NCI-H510A (cell line): ENCODE measurements at places on chromosomes 6 and 20.

- DNase-seq = no peak
Measured at GRCh38 chr6:45422503-45423110, 44.9 kb upstream of the SUPT3H start.

DNA sequence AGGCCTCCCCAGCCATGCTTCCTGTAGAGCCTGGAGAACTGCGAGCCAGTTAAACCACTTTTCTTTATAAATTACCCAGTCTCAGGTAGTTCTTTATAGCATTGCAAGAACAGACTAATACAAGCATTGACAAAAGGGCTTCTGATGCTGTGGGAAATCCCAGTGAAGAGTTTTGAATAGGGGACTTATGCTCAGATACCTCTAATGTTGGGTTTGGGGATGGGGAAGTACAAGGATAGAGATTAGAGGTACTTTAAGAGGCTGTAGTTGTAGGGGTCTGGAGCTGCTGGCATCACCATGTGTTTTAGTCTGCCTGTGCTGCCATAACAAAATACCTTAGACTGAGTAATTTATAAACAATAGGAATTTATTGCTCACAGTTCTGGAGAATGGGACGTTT lies 8.8 kb downstream of the SLX4IP start:
- no peak for DNase-seq

DNA sequence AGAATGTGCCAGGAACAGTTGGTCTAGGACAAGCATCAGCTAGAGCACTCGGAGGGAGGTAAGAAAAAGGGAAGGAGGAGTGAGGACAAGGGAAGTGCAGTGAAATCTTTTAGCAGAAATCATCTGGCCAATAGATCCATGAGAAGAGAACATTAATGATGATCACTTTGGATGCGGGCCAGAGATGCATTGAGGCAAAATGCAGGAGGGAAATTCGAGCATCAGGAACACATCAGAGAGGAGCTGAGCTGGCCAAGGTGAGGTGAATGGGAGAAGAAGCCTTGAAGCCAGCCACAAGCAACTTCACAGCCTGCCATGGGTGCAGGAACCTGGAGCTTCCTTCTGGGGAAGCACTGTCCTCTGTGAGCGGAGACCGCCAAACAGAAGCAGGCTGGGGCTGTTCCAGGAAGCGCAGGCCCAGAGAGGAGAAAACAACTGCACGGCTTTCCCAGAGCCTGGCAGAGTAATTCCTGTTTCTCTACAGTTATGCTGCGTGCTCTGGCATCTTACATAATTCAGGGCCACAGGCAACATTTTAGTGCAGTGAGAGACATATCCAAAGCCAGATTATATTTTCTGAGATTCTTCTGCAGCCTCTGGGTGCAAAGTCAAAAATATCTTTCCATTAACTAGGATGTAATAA lies 143.8 kb downstream of the F13A1 start:
- no peak for DNase-seq

DNA sequence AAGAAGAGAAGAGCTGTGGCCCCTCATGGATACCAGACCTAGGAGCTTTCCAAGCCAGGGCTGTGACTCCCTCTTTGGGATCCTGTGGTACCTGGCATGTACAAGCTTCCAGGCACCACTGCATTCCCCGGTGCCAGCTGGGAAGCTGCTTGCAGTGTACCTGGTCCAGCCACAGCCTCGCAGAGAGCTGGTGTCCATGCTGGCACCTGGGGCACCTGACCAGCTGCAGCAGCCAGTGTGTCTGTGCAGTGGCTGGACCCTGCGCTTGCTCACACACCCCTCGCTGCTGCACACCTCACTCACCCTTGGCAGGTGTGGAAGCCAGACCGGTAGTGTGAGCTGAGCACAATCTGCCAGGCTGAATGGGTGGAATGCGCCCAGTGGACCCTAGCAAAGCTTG lies 190.9 kb upstream of the MAN1A1 start:
- no peak for DNase-seq

- DNase-seq = no peak
Measured at GRCh38 chr20:34538671-34539123, 19.8 kb upstream of the MAP1LC3A start.

- DNase-seq = no peak
Measured at GRCh38 chr20:13396826-13397225, 175.8 kb downstream of the ISM1 start.

DNA sequence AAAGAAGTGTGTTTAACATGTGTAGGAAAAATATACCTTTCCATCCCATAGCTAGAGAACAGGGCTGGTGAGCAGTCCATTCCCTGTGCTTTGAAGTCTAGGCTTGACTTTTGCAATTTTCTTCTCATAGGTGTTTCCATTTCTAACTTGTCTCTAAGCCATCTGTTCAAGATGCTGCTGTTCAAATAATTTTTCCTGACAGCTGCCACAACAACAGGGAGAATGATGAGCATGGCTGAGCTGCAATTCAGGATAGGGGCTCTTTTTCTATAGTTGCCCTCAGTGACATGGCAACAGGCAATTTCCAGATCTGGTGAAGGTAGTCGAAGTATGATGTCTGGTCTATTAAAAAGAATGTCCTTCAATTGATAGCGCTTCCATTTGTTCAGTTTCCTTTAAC lies 103.0 kb upstream of the HS3ST5 start:
- DNase-seq = no peak

- DNase-seq = no peak
Measured at GRCh38 chr20:63433756-63434531, 38.5 kb downstream of the KCNQ2 start.

GRCh38 chr20:34506480-34506879 lies 9.7 kb upstream of the DYNLRB1 start:
- DNase-seq = no peak

- DNase-seq = no peak
Measured at GRCh38 chr6:98833307-98834059, 891 bp upstream of the POU3F2 start.

GRCh38 chr6:135854799-135855198 lies 3.3 kb downstream of the PDE7B start:
- no peak for DNase-seq

DNA sequence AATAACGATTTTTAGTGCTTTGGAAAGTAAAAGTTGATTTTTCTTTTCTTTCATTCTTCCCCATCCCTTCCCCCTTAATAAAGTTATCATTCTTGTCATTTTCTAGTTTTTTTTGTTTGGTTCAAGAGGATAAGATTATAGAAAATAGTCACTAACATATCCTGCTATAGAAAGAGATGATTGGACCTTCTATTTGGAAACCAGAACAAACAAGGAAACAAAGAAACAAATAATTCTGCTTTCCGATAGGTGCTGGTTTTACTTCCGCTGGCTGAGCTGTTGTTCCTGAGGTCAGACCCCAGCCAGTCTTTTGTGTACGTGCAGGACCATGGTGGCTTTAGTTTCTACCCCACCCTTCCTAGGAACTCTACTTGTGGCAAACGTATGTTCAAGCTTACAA lies at the start of gene CDH26:
CDH26 (plus strand) TSS at position 301 of the 400 bp plus-strand sequence. CDS start 304 bp downstream, outside the sequence.
- no peak for DNase-seq

- no peak for DNase-seq
Measured at GRCh38 chr6:37302086-37302686, 44.2 kb upstream of the TMEM217 start.

DNA sequence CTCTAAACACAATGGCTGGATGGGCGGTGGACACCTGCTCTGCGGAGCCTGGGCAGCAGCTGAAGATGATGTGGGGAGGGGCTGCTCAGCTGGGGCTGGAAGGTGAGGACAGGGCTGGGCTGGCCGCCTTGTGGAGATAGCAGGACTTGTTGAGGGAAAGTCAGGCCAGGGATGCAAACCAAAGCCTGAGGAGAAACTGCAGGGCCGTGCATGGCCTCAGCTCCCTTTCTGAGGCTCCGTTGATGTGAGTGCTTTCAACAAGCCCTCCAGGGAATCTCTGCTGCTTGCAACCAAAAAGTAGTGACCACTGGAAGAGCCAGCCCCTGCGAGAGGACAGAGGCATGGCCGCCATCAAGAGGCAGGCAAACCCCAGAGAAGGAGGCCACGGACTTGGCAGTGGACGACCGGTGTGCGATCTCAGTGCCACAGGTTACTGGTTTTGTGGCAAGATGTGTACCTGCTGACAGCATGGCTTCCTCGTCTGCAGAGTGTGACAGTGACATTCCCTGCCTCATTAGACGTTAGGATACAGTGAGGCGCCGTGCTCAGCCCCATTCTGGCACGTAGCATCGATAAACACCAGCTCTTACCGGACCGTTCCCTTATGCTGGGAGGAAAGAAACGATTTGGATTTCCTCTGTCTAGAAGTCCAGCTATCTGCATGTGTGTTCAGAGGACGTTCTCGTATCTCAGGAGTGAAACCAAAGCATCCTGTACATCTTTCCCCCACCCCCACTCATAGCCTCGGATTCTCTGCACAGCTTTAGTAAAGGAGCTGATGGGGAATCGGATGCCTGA lies 37.9 kb downstream of the ERMARD start:
- no peak for DNase-seq

- DNase-seq = no peak
Measured at GRCh38 chr20:25066386-25066785, 8.4 kb upstream of the ACSS1 start.

- DNase-seq = no peak
Measured at GRCh38 chr6:46832816-46833215, 39.6 kb downstream of the MEP1A start.

- DNase-seq = no peak
Measured at GRCh38 chr6:87375315-87375714, 30.7 kb downstream of the C6orf163 start.

DNA sequence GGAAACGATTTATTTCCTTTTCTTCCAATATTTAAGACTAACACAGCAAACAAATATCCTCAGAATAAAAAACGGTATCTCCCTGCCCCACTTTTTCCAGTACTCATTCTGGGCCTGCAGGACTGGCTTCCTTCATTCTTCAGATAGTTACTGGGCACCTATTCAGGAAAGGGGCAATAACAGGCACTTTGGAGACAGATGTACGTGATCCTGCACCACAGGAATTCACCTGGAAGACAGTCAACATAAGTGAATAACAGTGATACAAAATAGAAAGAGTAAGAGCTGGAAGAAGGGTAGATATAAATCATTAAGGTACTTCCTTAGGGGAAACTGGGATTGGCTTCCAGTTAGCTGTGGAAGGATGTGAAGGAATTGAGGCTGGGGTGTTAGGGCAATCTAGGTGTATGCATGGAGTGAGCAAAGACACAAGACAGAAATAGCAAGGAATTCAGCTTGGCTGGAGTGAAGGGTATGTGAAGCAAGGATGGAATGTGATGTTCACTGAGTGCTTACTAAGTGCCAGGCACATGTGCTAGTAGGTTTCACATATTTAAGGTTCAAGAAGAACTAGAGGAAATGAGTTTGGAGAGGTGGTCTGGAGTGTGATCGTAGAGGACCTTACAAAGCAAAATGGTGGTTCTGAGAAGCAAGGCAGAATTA lies 49.3 kb upstream of the FAM83C start:
- no peak for DNase-seq

DNA sequence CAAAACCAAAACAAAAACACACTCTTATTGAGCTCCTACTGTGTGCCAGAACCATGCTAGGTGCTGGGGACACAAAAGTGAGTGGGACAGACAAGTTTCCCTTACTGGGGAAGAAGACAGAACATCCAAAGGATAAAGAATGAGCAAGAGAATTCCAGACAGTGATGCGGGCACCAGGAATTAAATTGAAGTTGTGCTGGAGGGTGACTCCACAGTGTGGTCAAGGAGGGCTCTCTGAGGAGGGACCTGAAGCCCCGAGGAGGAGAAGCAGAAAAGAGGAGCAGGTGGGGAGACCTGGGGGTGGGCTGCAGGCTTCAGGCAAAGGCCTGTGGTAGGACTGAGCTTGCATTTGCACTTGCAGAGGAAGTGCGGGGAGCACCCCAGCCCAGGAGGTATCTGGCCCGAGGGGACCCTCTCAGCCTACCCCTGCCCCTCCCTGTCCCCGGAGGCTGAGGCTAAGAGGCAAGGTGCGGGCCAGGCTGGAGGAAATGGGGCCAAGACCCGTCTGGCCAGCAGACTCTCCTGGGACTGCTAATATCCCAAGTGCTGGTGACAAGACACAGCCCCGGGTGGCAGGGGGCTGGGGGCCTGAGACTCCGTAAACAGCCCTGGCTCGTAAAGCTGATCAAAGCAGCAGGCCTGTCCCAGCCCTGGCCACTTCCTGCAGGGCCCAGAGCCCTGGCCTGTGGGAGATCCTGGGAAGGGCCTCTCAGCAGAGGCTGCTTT lies 57.1 kb downstream of the SNAI1 start:
- DNase-seq = no peak

GRCh38 chr6:146767632-146768031 lies 168.9 kb downstream of the ADGB start:
- no peak for DNase-seq

- no peak for DNase-seq
Measured at GRCh38 chr6:10411131-10411970, 3.5 kb downstream of the TFAP2A start.

- DNase-seq = no peak
Measured at GRCh38 chr6:137646484-137646883, 152.3 kb upstream of the OLIG3 start.

DNA sequence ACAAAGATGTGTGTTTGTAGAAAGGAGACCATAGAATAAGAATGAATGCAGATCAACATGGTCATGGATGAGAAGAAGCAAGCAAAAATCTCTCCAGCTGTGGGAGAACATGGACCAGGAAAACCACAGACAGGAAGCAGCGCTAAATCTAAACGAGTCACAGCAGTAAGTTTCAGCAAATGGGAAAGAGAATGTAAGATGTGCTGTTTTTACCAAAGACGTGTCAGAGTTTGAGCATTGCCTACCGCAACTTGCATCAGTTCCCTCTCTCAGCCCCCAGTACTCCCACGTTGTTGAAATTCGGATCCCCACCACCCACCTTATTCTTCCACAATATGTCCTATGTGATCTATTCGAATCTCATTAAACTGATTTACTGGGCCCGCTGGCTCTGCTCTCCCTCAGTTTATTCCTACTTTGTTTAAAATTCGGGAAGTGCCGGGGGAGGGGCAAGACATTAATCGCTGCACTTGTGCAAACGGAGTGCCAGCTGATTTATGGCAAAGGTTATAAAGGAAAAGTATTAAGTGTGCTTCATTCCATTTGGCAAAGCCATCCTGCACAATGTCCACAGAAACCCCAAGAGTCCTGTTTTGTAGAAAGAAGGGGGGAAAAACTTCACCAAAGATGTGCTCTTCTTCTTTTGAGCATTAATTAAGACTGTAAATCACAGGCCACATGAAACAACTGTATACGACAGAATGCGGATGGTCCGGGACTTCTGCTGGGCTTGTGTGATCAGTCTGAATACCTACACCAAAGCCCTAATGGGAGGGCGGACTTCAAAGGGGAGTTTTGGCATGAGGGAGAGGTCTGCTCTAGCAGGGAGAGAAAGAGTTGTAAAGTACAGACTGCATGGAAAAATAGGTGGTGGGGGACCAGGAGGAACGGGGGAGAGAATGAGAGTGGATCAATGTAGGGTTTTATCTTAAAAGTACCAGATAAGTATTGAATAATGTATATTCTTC lies 59.1 kb upstream of the PRDM1 start:
- no peak for DNase-seq

DNA sequence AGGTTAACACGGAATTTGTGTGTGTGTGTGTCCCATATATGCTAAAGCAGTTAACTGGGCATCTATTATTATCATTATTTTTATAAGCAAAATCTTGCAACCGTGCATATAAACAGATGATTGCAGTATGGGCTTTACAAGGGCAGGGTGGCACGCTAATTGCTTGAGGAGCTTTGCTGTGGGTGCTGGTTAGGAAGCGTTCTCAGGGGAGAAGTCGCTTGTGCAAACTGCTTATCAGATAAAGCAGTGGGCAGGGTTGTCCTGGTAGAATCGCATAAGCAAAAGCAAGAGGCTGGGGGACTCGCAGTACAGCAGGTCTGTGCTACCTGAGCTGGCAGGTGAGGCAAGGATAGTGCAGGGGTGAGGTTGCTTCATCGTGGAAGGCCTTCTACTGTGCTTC lies 9.7 kb upstream of the CCN6 start:
- no peak for DNase-seq

GRCh38 chr6:112224088-112224487 lies 30.3 kb downstream of the LAMA4 start:
- no peak for DNase-seq
